ENCODE measurements at places on chromosomes 4 and X.

- no peak overlapping the region for H3K27ac ChIP-seq
- H3K4me1 ChIP-seq, result peaks cover 8% of the 10 kb centered on the region
- H3K36me3 ChIP-seq, result peaks cover 5% of the 10 kb centered on the region
- no peaks in the 10 kb centered on the region for H3K27me3 ChIP-seq
These were observed 124.6 kb downstream of the RAP1GDS1 start for GRCh38 chr4:98385831-98386230.

DNA sequence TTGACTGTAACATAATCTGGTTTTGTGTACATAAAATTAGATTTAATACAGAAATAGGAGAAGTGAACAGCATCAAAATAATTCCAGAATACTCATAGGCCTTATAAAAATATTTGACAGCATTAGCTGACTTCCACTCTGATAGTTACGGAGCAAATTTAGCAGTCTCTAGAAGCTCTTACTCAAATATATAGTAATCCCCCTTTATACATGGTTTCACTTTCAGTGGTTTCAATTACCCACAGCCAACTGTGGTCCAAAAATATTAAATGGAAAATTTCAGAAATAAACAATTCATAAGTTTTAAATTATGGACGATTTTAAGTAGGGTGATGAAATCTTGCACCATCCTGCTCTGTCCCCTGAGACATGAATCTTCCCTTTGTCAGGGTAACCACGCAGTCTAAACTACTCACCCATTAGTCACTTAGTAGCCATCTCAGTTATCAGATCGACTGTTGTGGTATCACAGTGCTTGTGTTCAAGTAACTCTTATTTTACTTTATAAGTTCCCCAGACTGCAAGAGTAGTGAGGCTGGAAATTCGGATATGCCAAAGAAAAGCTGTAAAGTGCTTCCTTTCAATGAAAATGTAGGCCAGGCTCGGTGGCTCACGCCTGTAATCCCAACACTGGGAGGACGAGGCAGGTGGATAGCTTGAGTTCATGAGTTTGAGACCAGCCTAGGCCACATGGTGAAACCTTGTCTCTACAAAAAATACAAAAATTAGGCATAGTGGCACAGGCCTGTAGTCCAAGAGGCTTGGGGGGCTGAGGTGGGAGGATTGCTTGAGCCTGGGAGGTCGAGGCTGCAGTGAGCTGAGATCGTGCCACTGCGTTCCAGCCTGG lies 17.2 kb upstream of the RTL9 start:
- DNase-seq, result no peak
- peak overlapping the region; percentile 93 for H3K27ac ChIP-seq
- H3K4me1 ChIP-seq, result peaks cover 14% of the 10 kb centered on the region
- no peak overlapping the region for H3K4me3 ChIP-seq

DNA sequence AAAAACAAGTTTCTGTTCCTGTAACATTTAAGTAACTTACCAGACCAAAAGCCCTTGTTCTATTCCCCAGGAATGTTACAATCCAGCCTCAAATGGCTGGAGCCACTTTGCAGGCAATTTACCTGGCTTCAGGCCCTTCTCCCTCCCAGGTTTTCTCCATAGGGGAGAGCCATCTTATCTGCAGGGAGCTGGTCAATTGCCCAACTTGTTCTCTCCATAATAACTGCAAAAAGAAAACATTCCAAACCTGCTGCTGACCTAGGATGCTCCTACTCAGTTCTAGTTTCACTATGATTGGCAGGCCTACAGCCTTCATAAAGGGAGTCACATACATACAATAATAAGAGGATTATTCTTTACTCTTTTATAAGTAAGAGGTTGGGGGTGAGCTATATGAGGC lies 670.7 kb downstream of the PCDH7 start:
- no peaks in the 10 kb centered on the region for H3K27me3 ChIP-seq
- peaks cover 20% of the 10 kb centered on the region for H3K4me1 ChIP-seq
- no peak overlapping the region for H3K27ac ChIP-seq

DNA sequence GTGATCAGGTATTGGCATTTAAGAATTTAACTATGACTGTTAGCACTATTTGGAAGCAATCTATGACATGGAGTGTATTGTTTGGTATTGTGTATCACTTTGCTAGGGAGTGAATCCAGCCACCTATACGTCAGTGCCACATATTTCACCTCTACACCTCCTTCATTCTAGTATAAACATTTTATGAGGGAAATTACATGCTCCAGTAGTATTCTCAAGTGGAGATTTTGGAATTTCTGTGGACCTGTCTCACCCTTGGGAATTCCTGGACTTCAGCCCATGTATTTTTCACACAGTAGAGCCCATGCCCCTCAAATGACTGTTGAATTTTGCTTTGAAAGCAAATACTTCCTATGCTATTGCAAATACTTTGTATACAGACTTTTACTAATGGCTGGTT lies 11.3 kb downstream of the BST1 start:
- H3K4me3 ChIP-seq, result no peak overlapping the region
- H3K27me3 ChIP-seq, result no peaks in the 10 kb centered on the region
- DNase-seq, result no peak
- H3K36me3 ChIP-seq, result no peaks in the 10 kb centered on the region
- peak overlapping the region; percentile 54 for H3K27ac ChIP-seq

DNA sequence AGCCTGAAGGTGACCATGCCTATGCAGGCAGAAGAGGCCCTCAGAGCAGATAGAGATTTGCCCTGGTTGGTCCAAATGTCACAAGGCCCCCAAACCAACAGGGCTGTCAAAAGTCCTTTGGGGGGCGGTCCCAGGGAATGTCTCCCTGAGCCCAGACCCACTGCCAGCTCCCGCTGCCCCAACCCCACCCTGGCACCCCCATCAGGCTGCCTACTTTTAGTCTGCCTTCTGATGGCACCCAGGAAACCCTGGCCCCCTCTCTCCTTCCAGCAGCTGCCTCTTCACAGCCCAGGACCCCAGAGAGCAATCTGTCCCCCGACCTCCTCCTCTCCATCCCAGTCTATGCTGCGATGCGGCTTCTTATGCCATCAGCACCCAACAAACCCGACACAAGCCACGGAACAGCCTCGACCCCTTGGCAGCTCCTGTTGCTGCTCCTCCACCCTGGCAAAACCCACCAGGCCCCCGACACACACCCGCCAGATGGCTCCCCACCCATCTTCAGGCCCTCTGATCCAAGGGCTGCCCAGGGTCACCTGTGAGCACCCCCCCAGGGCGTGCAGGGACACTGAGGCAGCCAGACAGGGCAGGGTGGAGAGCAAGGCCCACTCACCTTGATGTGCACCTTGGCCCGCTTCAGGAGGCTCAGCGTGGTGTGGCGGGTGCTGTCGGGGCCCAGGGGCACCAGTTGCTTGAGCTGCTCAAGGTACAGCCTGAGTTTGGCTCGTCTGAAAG lies 9.9 kb downstream of the MXD4 start:
- no peaks in the 10 kb centered on the region for H3K27me3 ChIP-seq
- peaks cover 3% of the 10 kb centered on the region for H3K4me1 ChIP-seq
- DNase-seq, result no peak
- H3K4me3 ChIP-seq, result no peak overlapping the region

DNA sequence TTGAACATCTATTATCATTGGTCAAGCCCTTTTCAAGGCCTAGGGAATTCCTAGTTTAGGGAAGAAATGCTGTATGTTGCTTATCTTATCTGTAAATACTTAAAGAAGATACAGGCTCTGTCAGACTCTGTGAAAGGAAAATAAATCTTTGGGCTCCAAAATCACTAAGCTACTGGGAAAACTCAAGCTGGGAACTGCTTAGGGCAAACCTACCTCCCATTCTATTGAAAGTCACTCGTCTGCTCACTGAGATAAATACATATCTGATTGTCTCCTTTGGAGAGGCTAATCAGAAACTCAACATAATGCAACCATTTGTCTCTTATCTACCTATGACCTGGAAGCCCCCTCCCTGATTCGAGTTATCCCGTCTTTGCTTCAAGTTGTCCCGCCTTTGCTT lies 108.6 kb upstream of the NDST4 start:
- DNase-seq, result no peak
- no peak overlapping the region for H3K27ac ChIP-seq
- H3K4me1 ChIP-seq, result no peaks in the 10 kb centered on the region
- H3K4me3 ChIP-seq, result no peak overlapping the region
- H3K36me3 ChIP-seq, result no peaks in the 10 kb centered on the region

- no peak overlapping the region for H3K4me3 ChIP-seq
- peaks cover 7% of the 10 kb centered on the region for H3K4me1 ChIP-seq
- H3K36me3 ChIP-seq, result no peaks in the 10 kb centered on the region
- H3K27me3 ChIP-seq, result peaks cover 10% of the 10 kb centered on the region
These were observed 118.4 kb upstream of the ENPEP start for GRCh38 chr4:110357521-110357920.

- H3K27me3 ChIP-seq, result no peaks in the 10 kb centered on the region
- H3K36me3 ChIP-seq, result peaks cover 17% of the 10 kb centered on the region
- H3K4me1 ChIP-seq, result peaks cover 94% of the 10 kb centered on the region
- peak overlapping the region; percentile 85 for H3K27ac ChIP-seq
- no peak for DNase-seq
These were observed 12.0 kb downstream of the PDLIM5 start for GRCh38 chr4:94463771-94464170.

DNA sequence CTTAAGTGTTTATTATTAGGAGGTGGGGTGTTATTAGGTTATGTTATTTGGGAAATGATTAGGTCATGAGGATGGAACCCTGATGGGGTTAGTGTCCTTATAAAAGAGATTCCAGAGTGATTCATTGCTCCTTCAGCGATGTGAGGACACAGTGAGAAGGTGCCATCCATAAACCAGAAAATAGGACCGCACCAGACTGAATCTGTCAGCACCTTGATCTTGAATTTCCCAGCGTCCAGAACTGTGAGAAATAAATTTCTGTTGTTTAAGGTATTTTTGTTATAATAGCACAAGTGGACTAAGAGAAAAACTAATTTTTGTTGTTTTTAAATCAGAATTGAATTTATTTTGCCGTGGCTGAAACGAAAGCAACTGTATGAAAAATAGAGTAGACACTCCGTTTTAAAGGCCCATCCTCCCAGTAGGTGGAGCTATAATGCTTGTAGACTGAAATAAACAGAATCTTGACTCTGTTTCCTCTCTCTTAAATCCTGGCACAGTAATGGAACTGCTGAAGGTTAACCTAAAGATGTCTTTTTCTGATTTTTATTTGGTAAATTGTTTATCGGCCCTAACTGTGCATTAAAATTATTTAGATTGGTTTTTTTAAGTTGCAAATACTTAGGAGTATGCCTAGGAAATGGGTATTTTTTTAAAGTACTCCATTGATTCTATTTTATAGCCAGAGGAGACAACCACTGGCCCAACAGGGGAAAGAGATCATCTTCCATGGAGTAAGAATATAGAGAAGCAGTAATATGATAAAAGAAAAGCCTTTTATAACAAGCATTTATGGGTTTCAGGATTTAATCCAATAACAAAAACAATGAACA lies 133.2 kb upstream of the ADAMTS3 start:
- no peak overlapping the region for H3K27ac ChIP-seq
- H3K27me3 ChIP-seq, result peaks cover 28% of the 10 kb centered on the region
- peaks cover 2% of the 10 kb centered on the region for H3K36me3 ChIP-seq
- no peak for DNase-seq
- H3K4me3 ChIP-seq, result peak overlapping the region; percentile 71

DNA sequence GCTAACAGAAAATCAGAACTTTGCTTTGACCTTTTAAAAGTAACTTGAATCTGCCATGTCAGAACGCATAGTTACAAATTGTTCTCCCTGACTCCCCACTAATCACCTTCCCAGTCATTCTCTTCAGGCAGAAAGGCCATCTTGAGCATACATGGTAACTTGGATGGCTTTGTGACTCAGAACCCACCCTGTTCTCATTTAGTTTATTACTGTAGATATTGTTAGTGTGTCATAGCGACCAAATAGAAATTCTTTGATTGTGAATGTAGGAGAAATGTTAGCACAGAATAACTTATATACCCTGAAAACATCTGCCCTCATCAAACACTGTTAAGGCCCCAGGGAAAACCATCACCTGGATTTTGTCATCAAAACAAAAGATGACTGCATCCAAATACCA lies 382.0 kb downstream of the MAGEB5 start:
- no peak overlapping the region for H3K4me3 ChIP-seq
- no peaks in the 10 kb centered on the region for H3K4me1 ChIP-seq
- DNase-seq, result no peak
- H3K27me3 ChIP-seq, result no peaks in the 10 kb centered on the region
- H3K27ac ChIP-seq, result no peak overlapping the region

DNA sequence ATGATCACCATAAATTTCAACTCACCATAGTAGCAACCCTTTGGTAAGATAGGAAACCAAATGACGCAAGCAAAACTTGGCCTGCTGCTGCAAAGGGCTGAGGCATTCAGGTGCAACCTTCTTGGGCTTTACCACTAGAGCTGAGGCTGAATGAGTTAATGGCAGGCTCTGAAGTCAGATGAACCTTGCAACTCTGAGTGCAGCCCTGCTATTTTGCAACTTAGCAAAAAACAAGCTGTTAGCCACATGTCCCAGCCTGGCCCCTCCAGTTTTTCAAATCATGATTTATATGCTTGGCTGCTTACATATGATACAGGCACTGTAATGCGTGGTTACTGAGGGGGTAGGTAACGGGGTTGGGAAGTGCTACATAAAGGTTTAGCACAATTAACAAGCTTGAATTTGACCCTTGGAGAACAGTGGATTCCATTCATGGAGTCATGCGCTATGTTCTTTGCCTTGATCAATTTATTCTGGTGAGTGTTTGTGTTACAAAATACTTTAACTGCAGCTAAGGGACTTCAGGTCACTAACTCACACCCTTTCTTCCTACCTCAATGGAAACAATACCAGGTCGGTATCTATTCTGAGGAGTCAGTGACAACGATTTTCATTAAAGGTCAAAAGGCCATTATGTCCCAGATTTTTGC lies 80.5 kb upstream of the PPARGC1A start:
- no peak overlapping the region for H3K27ac ChIP-seq
- H3K4me1 ChIP-seq, result peaks cover 6% of the 10 kb centered on the region
- no peaks in the 10 kb centered on the region for H3K36me3 ChIP-seq
- H3K4me3 ChIP-seq, result no peak overlapping the region
- H3K27me3 ChIP-seq, result no peaks in the 10 kb centered on the region
- no peak for DNase-seq

Data from chondrocyte (in vitro differentiated cells).